Stimulated activated CD4-positive, alpha-beta T cell treated with anti-CD3 and anti-CD28 coated beads, Interleukin-15, amount 100 ng/mL, for 1 hour (primary cell): ENCODE measurements at places on chromosomes 7 and 10.

GRCh38 chr7:117479225-117480054 lies at the start of gene CFTR:
Gene CFTR (plus strand): TSS chr7:117480025. CDS start chr7:117480095, 70 bp downstream.
- no peak for DNase-seq

- no peak for DNase-seq
These were observed 1.4 kb downstream of the TMEM130 start for GRCh38 chr7:98868450-98868849.

GRCh38 chr10:43557214-43557613 lies 17.2 kb downstream of the ZNF239 start:
- no peak for DNase-seq

GRCh38 chr7:1752771-1753563 lies 82.9 kb downstream of the ELFN1 start:
- no peak for DNase-seq

DNA sequence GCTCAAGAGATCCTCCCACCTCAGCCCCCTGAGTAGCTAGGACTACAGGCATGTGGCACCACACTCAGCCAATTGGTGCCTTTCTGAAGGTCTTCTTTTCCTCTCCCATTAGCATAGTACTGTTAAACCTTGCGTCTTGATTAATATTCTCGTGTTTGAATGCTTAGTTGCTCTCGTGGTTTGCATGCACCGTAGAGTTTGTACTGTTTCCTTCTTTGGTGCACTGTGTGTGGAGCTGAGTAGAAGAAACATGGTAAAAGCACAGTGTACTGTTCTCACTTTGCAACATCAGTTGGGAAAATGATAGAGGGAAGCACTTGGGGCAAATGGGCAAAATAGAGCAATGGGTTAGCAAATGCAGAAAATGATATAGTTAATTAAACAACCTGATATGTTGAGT lies 27.6 kb upstream of the RPA3 start:
- no peak for DNase-seq

DNA sequence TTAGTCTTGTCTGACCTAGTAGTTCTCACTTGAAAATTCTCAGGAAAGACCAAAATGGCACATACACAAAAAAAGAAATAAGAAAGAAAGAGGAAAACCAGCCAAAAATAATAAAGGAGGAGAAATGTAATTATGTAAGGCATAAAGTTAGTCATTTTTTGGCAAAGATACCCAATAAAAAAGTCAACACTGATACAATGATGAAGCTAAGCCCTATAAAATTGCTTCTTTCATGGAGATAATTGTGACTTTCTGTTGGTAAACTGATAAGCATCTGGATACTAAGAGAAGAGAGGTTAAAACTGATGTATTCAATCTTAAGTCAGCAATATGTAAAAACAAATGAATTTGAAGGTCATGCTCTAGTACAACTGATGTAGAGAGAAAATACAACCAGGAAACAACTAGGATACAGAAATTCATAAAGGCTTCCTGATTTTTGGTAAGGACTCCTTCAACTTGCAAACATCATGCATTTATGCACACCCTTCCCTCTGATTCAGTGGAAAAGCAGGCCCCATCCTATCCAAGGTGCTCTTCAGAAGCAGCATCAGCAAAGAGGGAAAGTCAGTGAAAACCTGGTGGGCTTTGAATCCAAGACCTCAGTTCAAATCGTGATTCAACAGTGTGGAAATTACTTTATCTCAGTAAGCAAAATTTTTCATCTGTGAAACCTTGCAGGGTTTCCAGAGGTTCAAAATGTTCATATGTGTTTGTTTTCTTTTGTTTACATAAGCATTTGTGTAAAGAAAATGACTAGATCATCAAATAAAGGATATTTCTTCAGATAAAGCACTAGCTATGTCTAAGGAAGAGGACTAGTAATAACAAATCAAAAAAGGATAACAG lies 32.6 kb downstream of the IMMP2L start:
- DNase-seq, result no peak

GRCh38 chr10:3887404-3887803 lies 102.4 kb upstream of the KLF6 start:
- DNase-seq, result no peak

GRCh38 chr10:72821606-72822005 lies 71.9 kb upstream of the OIT3 start:
- no peak for DNase-seq

GRCh38 chr10:81876253-81877077 lies 1.5 kb downstream of the NRG3 start:
- DNase-seq, result no peak

DNA sequence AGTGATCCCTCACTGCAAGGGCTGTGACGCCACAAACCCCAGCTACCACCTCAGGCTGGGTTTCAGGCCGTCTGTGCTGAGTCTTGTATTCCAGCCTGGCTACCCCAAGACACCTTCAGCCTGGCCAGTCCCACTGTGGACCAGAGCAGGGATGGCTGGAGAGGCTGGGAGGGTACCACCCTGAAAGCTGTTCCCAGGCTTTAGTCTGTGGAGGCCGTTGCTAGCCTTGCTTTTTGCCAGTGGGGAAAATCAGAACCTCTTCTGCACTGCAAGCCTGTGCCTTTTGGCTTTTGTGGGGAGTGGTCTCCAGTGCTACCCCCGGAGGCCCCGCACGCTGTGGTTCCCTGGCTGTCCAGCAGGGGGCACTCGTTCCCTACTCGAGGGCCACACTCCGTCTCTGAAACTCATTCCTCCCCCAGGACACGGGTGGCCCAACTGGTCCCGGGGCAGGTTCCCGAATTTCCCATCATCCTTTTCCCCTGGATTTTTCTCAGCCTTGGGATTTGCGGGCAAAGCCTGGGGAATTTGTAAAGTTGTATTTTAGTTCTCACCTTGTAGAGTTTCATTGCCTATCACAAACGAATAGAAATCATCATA lies 128.4 kb upstream of the BTBD16 start:
- no peak for DNase-seq

GRCh38 chr10:72792288-72792687 lies 100.3 kb downstream of the MCU start:
- no peak for DNase-seq

DNA sequence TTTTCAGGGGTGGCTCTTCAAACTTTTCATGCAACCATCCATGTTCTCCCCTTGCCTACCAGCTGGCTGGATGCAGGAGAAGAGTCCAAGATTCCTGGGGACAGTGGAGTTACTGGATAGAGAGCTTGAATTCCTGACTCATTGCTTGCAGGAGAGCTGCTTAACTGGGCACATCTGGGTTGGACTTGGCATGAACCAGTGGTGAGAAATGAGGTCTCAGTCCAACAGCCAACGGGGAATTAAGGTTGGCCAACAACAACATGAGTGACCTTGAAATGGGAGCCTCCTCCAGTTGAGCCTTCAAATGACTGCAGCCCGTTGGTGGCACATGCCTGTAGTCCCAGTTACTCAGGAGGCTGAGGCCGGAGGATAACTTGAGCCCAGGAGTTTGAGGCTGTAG lies 58.1 kb upstream of the OPN4 start:
- DNase-seq, result no peak

- no peak for DNase-seq
These were observed 22.7 kb downstream of the TACR2 start for GRCh38 chr10:69394020-69394419.
